Stimulated activated CD4-positive, alpha-beta T cell treated with anti-CD3 and anti-CD28 coated beads, Interleukin-12 subunit alpha, Interleukin-12 subunit beta, amount 100 ng/mL, for 48 hours (primary cell): ENCODE measurements at places on chromosomes 7 and 10.

DNA sequence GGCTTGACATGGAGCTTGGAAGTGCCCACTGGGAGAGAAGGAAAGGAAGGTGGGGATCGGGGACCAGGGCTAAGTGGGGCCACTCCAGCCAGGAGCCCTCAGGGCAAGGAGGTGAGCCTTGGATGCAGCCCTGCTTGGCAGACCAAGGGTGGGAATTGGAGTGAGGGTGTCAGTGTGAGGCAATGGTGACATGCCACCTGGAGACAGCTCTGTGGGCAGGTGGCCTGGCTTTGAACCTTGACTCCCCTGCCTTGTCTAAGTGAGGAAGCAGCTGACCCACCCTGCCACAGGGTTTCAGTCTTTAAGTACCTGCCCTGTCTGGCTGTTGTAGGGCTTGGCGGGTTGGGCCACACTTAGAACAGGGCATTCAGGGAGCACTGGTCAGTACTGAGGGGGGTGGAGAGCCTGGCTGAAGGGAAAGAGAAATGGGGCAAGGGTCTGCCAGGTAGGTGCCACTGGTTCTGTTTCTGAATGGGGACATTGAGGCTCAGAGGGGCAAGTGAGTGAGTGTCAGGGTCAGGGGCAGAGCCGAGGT, 4.8 kb downstream of the RAMP3 start:
- no peak for DNase-seq

GRCh38 chr7:132133501-132133900, 442.8 kb downstream of the PLXNA4 start:
- no peak for DNase-seq

DNA sequence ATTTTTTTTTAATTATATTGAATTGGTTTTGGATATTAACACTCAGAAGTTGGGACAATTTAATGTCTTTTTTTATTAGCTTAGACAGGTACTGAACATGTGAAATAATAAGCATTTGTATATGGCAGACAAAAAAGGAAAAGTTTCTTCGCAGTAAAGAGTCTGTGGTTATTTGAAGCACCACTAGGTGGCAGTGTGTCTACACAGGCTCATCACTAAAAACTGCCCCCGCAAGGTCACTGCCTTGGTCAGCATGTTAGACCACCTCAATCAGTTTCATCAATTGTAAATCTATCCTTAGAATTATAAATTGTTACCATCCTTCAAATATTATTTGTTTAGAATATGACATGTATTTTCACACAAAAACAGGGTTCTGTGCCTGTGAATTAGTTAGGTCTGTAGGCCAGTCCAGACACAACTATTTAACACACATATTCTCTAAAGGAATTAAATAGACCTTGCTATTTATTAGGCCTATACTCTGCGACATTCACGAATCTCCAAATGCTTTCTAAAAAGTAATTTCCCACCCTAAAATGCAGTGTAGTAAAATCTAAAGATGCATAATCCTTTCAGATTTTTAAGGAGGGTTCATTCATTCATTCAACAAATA, 17.0 kb downstream of the PNLIPRP3 start:
- no peak for DNase-seq

DNA sequence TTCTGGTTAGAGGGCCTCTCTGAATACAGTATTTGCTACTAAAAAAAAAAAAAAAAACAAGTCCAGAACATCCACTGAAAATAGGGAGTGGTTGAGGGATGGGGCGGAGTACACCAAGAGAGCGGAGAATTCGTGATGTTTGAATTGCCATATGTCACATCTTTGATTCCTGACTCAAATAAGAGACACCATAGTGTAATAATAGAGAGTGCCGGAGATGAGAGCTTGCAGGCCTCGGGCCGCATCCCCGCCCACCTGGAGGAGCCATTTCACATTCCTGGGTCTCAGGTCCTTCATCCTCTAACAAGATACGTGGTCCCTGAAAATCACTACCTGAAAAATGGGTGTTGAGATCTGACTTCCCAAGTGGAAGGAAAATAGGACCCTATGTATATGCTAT, 46.8 kb downstream of the KIAA1549 start:
- DNase-seq, result no peak

DNA sequence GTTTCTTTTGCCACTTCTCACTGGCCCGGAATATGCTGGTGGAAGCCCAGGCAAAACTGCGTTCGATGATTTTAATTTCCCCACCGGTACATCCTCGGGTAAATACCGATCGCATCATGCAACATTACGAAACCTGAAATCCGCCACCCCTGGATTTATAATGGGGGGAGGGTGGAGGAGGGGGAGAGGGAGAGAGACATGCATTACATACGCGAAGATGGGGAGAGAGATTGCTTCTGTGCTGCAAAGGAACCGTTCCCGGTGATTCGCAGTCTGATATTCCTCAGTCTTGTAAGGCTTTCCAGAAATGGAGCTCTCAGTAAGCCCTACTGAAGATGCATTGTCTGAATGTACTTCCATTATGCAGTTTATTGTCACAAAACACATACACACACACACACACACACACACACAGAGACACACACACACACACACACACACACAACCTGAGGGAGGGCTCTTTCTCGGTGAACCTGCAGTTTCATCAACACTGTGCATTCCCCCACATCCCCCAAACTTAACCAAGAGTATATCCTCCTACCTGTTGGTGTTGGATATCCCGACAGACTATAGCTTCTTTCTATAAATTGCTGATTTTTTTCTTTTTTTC, 741 bp downstream of the GPR85 start:
- no peak for DNase-seq

DNA sequence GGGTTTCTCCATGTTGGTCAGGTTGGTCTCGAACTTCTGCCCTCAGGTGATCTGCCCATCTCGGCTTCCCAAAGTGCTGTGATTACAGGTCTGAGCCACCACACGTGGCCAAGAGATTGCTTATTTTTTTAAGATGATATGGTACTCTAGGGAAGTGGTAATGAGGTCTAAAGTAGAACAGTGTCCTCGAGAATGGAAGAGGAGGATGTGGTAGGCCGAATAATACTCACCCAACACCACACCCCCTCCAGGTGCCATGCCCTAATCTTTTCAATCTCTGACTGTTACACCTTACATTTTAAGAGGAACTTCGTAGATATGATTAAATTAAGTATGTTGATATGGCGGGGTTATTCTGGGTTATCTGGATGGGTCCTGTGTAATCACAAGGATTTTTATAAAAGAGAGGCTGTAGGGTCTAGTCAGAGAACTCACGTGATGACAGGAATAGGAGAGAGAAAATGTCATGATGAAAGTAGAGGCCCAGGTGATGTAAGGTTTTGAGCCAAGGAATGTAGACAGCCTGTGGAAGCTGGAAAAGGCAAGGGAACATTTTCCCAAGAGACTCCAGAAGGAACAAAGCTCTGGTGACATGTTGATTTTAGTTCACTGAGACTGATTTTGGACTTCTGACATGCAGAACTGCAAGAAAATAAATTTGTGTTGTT, 29.5 kb downstream of the CDK13 start:
- no peak for DNase-seq

GRCh38 chr7:106593028-106593417, 67.9 kb downstream of the CCDC71L start:
- no peak for DNase-seq

GRCh38 chr7:139360210-139360947, 685 bp downstream of the LUC7L2 start:
- peak; percentile 97 for DNase-seq

DNA sequence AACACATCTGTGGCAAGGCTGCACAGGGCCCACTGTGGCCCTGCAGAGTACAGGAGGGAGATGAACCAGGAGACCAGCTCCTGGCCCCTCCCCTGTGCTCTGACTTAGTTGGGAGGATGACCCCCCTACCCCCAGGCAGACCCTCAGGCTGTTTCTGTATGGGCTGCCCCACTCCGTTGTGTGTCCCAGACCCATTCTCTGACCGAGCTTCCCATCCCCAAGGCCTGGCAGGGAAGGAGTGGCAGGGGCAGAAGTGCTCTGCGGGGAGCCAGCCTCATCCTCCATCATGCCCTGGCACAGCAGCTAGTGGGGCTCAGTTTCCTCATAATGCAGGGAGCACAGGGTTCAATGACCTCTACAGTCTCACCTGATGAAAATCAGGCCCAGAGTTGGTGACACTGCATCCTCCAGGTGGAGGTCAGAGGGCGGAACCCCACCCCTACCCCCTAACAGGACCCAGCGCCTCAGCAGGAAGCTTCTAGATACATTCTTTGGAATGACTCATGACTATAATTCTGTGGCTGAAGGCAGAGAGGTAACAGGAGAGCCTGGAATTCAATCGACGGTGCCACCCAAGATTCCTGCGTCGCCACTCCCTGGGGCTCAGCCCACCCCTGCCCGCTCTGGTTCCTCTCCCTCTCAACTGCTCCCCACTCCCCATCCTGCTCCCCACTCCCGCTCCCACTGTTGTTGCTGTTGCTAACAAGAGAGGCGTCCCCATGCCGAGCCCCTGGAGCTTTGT, 18.2 kb downstream of the PODXL start:
- DNase-seq, result no peak

- no peak for DNase-seq
These were observed 106.2 kb upstream of the CELF2 start for GRCh38 chr10:10911471-10911921.

DNA sequence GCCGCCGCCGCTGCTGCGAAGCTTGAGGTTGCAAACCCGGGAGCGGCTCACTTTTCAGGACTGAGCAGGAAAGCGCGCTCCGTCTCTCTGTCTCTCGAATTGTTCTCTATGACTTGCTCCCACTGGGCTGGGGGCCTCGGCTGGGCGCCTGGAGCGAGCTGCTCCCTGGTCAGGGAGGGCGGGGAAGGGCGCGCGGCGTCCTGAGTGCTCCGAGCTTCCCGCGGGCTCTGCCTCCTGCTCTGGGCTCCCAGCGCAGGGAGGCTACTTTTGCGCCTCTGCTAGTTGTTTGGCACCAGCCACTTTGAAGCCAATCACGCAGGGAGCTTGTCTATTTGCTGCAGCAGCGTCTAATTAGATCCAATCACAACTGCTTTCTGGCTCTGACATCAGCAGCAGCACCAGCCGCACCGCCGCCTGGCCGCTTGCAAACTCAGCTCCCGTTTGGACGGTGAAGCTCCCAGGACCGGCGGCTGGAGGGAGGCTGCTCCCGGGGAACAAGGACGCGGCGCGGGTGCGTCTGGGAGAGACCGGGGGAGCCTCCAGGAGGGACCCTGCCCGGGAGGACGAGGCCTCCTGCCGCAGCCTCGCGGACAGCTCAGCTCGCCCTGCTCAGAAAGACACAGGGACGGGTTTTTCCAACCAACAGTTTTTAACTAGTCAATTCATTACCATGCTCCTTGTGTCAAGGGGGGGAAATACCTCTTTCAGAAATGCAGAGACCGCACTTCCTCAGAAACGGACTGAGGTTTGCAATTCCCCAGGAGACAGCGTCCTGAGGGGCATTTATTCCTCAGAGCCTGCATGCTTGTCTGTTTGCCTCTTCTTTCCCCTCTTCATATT, at the start of gene ADARB2:
TSS of gene ADARB2 (minus strand) at position 304 of the 840 bp plus-strand sequence.
- no peak for DNase-seq

GRCh38 chr7:100208911-100209408, 10.8 kb upstream of the PVRIG start:
- DNase-seq, result peak; percentile 41

- DNase-seq, result no peak
These were observed 4.8 kb upstream of the MTG1 start for GRCh38 chr10:133388973-133389818.

DNA sequence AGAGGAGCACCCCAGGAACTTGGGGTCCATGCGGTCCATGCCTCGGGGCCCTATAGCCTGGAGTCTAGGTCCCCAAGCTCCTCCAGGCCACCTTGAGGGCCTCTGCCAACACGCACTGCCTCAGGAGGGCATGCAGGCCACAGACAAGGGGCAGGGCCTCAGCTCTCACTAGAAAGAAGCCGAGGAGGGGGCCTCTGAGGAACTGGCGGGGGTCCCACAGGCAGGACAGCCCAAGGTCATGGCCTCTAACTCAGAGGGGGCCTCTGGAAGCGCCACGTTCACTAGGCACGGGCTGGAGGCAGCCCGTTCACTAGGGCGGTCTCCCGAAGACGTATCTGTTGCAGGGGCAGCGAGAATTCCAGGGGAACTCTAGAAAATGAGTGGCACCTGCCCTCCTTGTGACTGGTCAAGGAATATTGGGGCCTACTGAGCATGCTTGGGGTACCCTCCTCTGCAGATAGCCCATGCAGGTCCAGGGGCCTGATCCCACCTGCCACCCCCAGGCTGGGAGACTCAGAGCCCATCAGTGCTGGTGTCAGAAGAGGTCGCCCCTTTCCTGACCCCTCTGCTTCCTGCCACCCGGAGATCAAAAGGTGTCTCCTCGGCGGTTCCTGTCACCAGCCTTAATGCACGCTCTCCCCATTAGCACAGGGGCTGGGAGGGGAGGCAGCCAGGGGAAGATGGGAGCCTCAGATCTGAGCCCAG, 86.7 kb upstream of the RET start:
- no peak for DNase-seq

GRCh38 chr10:79087721-79088120, 19.0 kb downstream of the ZMIZ1 start:
- DNase-seq, result no peak

GRCh38 chr7:78620920-78621319, 822.3 kb downstream of the PHTF2 start:
- no peak for DNase-seq

GRCh38 chr7:153902862-153903261, 149.3 kb upstream of the DPP6 start:
- no peak for DNase-seq

- DNase-seq, result no peak
These were observed 56.8 kb downstream of the HK1 start for GRCh38 chr10:69335063-69335587.

DNA sequence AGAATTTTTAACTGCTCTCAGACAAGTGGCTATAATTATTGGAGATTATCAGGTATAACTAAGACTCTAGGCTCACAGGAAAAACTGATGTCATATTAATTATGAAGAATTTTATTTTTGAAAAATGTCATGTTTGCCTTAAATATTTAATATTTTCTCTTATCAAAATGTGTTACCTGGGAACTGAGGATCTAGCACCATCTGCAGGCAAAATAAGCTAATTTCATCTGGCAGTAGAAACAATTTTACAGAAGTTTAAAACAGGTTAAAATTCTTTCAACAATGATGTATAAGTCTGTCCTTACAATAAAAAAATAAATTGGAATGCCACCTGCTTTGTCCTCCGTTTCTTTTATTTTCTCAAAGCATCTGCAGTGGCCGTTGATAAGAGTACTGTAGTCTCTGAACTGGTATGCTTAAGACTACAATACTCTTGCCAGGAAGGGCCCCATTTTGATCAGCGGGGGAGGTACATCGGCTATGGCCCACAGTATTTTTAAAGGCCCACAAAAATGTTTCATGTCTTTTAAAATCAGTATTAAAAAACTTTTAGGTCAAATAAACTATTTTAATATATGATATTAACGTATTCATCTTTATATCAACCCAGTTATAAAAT, 81.3 kb downstream of the VWDE start:
- DNase-seq, result no peak

DNA sequence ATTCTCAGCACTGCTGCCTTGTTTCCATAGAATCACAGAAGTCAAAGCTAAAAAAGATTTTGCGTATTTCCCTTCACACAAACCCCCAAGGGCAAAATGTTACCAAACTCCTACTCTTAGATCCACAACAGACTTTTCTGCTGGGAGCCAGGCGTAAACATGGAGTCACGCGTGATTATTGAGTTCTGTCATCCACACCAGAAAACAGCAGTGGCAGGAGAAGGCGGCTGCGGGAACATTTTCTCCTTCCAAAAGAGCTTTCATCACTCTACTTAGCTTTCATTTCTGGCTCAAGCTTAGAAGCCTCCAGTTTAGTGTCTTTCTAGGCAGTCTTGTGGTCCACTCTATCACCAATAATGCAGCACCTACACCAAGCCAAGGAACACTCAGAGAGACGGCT, 712.9 kb upstream of the NRP1 start:
- no peak for DNase-seq

- DNase-seq, result no peak
These were observed 1177.7 kb upstream of the AUTS2 start for GRCh38 chr7:68420342-68421192.
